Vagina (tissue), 2 donors: ENCODE measurements at places on chromosomes 5 and 9.
A peak's percentile ranks its signal among the peaks of the same experiment; 100 is the strongest.

DNA sequence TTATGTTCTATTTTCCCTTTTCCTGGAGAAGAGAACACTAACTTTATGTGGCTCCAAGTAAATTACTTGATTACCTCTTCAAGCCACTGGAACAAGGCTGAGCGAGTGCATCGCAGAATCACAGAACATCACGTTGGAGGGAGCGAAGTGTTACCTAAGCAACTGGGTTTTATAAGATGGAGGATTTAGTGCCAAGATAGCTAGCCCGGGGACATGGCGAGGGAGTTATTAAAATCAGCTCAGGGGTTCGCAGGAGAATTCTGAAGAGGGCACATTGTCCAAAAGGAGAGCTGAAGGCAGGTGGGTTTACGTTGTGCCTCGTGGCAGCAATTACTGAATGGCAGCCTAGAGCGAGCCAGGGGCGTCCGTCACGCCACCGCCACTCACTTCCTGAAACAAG lies 563.2 kb upstream of the ADAMTS16 start:
- no peak for DNase-seq

DNA sequence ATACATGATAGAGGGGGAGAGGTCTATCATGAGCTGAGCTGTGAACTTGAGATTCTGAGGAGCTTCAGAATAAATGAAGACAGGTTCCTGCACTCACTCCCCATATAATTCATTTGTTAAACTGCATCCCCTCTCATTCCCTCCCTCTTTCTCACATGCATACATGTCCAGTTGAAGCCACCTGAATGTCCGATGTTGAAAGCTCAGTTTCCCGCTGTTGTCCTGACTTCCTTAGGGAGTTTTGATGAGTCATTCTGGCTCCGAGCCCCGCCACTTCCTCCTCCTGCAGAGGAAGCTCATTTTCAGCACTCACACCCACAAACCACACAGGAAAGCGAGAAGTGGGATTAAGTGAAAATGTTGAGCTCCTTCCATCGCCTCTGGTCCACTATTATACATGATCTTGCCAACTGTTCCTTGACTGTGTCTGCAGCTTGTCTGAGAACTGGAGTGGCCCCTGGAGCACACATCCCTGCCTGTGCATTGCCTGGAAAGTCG lies 121.2 kb downstream of the CEMIP2 start:
- DNase-seq, result no peak

- DNase-seq, result no peak
These were observed 341 bp downstream of the MXD3 start for GRCh38 chr5:177311392-177311722.

DNA sequence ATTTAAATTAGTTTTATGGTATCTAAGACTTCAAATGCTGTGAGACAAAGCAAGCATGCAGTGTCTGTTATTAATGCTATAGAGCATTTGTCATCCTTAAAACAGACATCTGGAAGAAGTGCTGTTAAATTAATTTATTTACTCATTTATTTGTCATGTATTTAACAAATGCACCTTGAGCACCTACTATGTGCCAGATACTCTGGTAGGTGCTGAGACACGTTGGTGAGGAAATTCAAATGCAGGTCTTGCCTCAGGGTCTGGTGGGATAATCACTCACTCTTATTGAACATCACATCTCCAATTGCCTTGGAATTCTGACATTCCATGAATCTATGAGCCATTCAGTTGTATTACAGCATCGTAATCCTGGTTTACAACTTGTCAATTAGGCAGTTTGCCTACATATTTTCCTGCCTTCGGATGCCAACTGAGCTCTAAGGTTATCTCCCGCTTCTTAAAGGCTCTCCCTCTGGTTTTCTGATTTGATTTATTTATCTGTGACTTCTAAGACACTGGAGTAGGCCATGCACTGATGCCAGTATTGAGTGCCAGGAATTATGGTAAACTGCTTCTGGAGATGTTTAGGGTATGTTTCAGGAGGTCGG lies 56.0 kb upstream of the RPS23 start:
- DNase-seq, result no peak

DNA sequence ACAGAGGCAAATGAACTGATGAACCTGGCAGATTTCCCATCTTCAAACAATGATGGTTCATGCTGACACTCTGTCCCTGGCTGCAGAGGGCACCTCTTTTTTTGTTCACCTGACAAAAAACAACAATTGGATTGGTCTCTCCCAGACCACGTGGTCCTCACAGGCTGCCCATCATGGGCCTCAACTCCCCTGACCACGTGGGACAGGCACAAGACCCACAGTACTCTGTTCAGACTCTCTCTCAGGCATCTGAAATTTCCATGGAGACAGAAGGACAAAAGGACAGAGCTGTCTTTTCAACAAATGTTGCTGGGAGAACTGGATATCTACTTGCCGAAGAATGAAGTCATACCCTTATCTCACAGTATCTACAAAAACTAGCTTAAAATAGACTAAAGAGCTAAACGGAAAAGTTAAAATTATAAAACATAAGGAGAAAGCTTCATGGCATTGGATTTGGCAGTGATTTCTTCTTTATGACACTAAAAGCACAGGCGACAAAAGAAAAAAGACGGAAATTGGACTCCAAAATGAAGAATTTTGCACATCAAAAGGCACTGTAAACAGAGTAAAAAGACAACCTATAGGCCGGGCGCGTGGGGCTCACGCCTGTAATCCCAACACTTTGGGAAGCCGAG lies 12.2 kb upstream of the DRD1 start:
- DNase-seq, result no peak

GRCh38 chr9:129464972-129465833 lies 155.7 kb downstream of the C9orf50 start:
- no peak for DNase-seq

- DNase-seq, result no peak
These were observed 202.5 kb downstream of the GDNF start for GRCh38 chr5:37637165-37637845.

DNA sequence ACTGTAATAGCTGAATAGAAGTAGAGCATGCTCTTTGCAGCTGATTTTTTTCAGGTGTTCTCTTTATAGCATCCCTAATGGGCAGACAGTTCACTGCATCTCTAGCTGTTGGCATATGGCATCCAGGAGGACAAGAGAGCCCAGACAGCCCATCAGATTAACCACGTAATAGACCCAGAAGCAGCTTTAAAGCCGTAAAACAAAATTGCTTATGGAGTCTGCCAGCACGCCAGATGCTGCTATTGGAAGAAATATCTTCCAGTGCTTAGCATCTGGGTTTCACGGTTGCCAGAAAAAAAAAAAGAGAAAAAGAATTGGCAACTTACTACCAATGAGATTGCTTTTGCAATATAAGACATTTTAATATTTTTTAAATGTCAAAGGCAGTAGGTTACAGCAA lies 869.4 kb upstream of the NUDT12 start:
- no peak for DNase-seq

GRCh38 chr5:132228241-132229035 lies 785 bp upstream of the P4HA2 start:
- DNase-seq, result no peak

DNA sequence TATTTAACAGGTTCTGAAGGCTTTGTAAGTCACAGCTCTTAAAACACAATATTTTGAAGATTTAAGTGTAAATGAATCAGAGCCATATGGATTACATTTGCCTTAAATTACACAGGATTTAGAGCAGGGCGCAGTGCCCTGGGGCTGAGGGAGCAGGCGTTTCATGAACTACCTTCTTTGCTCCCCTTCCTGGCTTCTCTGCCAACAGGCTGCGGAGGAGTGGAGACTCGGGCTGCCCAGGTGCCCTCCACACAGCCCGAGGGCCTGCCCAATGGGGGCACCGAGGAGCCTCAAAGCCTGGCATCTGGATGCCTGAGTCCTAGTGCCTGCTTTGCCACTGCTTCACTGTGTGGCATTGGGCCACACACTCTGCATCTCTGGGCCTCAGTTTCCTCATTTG lies 90.6 kb upstream of the HAND1 start:
- DNase-seq, result peak; percentile 71

DNA sequence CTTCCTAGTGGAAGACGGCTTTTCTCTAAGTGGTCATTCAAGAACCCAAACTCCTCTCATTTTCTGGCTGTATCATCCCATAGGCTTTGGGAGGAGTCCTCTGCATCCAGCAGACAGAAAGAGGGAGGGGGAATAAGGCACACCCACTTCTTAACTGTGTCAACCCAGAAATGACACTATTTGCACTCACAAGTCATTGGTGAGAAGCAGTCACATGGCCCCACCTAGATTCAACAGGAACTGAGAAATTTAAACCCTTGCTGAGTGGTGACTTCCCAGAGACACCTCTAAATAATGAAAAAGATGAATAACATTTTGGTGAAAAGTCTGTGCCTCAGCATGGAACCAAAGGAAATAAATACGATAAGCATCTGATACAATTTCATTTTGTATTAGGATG lies 120.0 kb downstream of the MCTP1 start:
- DNase-seq, result no peak

GRCh38 chr9:37928552-37929430 lies 24.9 kb upstream of the SLC25A51 start:
- DNase-seq, result no peak

- DNase-seq, result no peak
These were observed 376.8 kb downstream of the EBF1 start for GRCh38 chr5:158722940-158723339.

- no peak for DNase-seq
These were observed 3.0 kb upstream of the HRCT1 start for GRCh38 chr9:35903049-35903448.

DNA sequence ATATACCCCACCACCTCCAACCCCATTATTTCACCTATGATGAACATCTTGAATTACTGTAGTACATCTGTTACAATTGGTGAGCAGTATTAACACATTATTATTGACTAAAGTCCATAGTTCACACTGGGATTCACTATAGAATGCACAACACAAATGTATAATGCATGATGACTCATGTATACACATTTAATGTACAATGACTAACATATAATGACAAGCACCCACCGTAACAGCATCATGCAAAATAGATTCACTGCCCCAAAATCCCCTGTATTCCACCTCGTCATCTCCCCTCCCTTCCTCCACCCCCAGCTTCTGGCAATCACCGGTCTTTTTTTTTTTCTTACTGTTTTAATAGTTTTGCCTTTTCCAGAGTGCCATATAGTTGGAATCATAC lies 47.1 kb upstream of the NEK6 start:
- no peak for DNase-seq

DNA sequence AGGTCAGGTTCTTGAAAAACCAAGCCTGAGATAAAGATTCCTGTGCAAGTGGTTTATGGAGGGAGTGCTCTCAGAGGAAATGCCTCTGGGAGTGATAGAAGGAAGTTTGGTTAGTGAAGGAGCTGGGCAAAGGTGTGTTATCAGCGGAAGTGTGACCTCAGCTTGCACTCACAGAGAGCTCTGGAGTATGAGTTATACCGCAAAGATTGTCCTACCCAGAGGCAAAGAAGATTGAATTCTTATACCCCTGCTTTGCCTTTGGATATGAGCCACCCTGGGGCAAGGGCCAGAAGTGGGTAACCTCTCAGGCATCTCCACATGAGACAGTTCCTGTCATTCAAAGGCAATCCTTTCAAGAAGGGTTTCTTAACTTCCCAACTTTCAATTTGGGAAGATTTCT lies 145.6 kb downstream of the MUSK start:
- no peak for DNase-seq

GRCh38 chr5:43601454-43602260 lies 1.3 kb upstream of the NNT start:
- DNase-seq, result no peak

DNA sequence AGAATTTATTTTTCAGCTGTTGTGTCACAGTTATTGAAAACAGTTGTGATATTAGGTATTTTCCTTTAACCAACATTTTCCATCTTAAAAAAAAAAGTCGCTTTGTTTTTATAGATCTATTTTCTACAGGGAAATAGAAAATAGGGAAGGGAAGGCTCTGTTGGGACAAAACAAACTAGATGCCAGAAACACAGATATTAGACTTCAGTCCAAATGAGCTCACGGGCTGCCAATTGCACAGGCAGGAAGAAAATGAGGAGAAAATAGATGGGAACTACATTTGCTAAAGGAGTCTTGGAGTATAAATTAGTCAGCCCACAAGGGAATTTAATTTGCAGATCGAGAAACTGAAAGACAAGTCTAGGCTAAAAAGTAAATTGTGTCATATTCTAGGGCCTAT lies 21.4 kb upstream of the ISOC1 start:
- no peak for DNase-seq

- DNase-seq, result no peak
These were observed 101.7 kb downstream of the LMNB1 start for GRCh38 chr5:126878634-126879033.

DNA sequence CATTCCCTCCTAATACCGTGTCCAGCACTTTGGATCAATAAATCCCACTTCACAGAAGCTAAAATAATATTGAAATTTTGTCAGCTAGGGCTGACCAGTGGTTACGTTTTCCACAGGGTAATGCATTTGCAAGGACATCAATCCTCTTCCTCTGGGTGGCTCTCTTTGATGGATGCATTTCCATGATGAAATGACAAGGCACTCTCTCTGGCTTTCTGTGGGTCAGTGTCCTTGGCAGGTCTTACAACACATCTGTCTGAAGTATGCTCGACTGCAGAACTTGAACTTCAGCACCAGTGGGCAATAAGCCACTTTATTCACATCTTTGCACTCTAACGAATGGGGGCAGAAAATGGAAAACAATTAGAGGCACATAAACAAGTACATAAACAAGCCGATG lies 330.1 kb downstream of the ADAMTS6 start:
- no peak for DNase-seq

GRCh38 chr9:123416176-123416575 lies 60.2 kb downstream of the CRB2 start:
- DNase-seq, result no peak

DNA sequence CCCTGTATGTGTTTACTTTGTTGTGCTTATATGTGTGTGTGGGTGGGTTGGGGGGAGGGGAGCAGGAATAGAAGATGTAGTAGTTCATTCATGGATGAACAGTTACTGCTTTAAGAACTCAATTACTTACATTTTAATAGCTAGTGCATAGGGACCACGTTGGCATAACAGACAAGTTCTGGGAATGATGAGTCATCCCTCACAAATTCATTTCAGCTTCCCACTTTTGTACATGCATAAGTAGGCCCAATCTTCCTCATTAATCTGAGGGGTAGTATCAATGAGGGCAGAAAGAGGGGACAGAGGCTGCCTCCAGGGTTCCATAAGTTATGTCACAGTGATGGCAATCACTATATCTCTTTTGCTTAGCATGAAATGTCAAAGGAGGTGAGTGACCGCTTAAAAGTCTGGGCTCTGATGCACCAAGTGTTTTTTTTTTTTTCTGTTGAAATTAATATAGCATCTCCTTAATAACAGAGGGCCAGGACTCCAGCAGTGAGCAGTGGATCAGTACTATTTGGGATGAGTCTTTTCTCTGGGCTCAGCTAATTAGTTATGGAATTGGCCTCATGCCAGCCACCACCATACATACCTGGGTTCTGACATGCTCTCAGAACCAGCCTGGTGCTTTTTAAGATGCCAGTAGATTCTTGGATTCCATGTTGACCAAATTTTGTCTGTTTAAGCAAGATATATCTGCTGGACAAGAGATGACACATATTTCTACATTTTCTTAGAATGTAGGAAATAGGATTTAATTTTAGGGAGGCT lies 37.1 kb downstream of the PRDM6 start:
- no peak for DNase-seq
